ENCODE measurements at places on chromosomes 12 and 14.

- DNase-seq = no peak
These were observed 13.7 kb downstream of the TXNDC16 start for GRCh38 chr14:52538623-52539022.

- peak; percentile 58 for DNase-seq
These were observed 8.7 kb downstream of the TMEM119 start for GRCh38 chr12:108589028-108589839.

DNA sequence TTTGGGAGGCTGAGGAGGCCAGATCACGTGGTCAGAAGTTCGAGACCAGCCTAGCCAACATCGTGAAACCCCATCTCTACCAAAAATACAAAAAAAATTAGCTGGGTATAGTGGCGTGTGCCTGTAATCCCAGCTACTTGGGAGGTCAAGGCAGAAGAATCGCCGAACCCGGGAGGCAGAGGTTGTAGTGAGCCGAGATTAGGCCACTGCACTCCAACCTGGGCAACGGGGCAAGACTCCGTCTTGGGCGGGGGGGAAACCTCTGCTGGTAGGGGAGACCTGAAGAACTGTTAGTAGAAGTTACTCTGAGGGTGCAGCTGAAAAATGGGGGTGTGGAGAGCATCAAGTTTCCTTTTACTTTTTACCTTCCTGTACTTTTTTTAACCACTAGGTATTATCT, 2.2 kb upstream of the LRP1 start:
- no peak for DNase-seq

- no peak for DNase-seq
These were observed 166.6 kb upstream of the FLRT2 start for GRCh38 chr14:85363358-85363757.

- no peak for DNase-seq
These were observed 582.5 kb downstream of the NRXN3 start for GRCh38 chr14:78752518-78753188.

GRCh38 chr12:68102163-68102562, 57.4 kb downstream of the IFNG start:
- DNase-seq = no peak

Measured in NCI-H146 (cell line).